ENCODE measurements at places on chromosomes 4 and X.

DNA sequence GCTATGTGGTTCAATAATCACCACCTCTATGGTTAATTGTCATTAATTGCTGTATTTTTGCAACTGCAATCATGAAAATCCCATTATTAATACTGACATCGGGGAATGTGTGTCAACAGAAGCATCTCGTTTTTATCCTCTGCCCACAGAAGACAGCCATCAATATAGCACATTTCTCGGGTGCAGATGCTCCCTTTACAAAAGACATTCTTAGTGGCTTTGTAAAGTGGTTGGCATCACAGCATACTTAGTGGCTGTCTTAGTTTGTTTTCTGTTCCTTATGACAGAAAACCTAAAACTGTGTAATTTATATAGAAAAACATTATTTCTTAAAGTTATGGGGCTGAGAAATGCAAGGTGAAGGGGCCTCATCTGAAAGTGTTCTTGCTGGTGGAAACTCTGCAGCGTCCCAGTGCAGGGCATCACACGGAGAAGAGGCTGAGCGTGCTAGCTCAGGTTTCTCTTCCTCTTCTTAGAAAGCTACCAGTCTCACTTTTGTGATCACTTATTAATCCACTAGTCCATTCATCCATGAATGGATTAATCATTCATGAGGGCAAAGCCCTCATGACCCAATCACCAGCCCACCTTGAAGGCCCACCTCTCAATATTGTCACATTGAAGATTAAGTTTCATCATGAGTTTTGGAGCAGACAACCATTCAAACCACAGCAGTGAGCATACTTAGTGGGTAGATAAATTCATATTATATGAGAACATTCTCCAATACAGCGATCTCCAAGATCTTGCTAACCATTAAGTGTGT lies 1067.7 kb upstream of the PABPC4L start:
- DNase-seq = no peak

DNA sequence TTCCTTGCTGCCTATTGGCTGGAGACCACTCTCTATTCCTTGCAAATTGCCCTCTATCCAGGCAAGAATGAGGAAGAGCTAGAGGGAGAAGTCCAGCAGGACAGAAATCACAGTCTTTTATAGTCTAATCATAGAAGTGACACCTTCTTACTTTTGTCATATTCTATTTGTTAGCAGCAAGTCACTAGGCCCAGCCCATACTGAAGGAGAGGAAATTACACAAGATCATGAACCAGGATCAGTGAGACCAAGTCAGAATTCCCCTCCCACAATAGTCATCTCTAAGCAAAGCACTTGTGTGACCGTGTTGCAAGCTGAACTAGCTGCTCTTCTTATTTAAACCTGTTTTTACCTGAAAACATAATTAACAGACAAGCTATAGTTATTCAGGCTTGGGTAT lies 317.7 kb downstream of the INPP4B start:
- no peak for DNase-seq

DNA sequence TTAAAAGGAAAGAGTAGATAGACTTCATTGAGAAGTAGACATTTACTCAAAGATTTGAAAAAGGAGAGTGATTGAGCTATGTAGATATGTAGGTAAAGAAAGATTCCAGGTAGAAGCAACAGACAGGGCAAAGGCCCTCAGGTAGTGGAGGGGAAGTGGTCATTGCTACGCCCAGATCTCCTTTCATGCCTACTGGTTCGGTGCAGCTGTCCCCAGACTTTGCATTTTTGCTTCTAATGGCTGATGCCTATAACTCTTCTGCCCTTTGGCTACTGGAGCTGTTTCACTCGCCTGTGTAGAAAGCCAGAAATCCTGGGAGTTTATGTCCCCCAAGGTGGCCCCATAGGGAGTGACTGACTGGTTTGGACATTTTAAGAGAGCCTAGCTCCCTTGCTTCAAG lies 16.9 kb upstream of the ARMCX2 start:
- DNase-seq = no peak

DNA sequence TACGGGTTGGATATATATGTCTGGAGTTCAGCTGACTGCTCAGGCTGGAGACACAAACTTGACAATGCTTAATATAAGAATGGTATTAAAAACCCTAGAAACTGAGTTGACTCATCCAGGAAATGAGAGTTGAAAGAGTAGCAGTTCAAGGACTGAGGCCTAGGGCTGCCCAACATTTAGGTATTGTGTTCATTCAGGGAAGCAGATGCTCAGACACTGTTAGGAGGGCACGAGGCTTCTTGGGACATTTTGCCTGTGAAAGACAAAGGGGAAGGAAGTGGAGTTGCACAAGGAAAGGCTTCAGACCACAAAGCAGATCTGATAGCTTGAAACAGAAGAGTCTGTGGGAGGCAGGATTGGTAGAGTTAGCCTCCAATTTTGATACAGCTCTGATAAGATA lies 52.0 kb upstream of the HS3ST1 start:
- DNase-seq = no peak

GRCh38 chr4:3861720-3862639 lies 95.8 kb downstream of the ADRA2C start:
- no peak for DNase-seq

- DNase-seq = no peak
Observed at GRCh38 chrX:13090027-13090338, 45.6 kb upstream of the FAM9C start.

GRCh38 chr4:80286451-80286850 lies 20.0 kb downstream of the FGF5 start:
- no peak for DNase-seq

DNA sequence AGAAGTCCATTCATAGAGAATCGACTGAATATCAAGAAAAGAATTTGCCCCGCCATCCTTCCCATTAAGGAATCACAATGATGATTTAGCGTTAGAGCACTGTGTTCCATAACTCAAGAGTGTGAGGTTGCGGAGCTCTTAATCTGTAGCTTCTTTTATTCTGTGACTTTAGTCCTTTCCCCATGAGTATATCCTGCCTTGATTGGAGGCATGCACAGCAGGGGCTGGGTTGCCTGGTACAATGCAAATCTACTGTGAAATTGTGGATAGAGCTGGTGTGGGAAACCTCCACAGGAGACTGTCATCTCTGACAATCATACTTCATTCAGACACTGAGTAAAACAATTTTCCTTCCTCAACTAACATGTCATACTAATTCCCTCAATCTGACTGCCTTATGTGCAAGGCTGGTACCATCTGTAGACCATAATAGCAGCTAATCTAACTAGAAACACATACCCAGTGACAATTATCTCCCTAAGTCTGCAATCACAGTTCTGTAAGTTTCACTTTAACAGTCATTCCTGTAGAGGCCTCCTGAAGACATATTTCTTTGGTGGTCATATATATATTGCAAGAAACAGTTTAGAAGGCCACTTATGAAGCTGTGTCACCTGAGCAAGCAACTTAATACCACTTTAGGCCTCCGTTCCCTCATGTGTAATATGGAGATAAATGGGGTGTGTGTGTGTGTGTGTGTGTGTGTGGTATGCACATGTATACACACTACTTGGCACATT lies 355.2 kb upstream of the FAM241A start:
- DNase-seq = no peak

DNA sequence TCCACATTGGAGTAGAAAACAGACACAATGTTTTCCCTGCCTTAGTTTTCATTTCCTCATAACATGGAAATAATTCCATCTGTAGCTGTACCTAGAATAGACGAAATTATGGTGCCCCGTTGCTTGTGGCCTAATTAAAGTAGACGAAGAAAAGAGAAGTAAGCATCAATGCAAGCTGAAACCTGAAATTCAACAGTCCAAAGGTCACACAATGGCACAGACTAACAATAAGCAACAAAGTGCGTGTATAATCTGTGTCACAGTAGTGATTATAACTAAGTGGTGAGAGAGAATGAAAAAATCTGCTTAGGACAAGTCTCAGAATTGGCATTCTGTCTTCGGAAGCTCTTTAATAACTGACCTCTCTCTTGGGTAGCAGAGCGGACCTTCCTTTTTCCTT lies 24.3 kb downstream of the MAGEB17 start:
- DNase-seq = no peak

DNA sequence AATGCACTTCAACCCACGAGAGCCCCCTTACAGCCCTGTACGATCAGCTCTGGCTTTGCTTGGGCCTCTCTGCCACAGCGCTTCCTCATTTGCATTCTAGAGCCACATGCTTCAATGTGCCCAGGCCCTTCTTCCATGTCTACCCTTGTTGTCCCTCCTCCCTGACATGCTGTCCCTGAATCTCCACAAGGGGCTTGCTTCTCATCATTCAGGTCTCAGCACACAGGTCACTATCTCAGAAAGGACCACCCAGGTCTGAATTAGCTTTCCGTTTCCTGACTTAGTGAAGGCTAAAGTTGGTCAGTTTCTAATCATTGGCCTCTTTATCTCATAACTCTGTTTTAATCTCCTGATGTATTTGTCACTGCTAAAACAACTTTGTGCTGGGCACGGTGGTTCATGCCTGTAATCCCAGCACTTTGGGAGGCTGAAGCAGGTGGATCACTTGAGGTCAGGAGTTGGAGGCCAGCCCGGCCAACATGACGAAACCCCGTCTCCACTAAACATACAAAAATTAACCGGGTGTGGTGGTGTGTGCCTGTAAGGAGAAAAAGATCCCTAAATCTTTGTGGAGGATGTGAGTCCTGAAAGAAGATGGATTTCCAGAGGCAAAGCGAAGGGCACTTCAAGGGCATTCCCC lies 17.9 kb upstream of the SLC34A2 start:
- DNase-seq = no peak

DNA sequence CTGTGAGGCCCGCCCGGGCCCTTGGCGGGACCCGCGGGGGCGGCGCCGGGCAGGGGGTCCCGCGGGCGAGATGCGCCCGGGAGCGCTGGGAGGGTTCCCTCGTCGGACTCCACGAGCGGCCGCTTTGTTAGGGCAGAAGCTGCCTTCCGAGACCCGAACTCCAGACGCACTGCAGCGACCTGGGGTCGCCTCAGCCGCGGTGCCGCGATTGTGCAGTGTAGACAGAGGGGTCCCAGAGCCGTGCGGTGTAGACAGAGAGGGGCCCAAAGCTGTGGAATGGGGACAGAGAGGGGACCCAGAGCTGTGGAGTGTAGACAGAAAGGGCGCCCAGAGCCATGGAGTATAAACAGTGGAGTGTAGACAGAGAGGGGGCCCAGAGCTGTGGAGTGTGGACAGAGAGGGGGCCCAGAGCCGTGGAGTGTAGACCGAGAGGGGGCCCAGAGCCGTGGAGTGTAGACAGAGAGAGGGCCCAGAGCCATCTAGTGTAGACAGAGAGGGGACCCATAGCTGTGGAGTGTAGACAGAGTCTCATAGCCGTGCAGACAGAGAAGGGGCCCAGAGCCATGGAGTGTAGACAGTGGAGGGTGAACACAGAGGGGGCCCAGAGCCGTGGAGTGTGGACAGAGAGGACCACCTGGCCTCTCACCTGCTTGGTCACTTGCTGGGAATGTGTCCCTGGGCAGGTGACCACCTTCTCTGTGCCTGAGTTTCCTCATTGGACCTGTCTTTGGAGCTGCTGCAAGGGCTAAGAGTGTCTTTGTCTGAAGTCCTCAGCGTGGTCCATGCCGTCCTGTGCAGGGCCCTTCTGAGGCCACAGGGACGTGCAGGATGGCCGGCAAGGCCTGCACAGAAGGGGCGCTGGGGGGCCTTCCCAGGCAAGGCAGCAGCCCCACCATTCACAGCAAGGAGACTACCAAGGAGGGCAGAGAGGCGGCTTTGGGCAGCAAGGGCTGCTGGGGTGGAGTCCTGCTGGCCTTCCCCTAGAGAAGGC lies 875 bp downstream of the RGS12 start:
- no peak for DNase-seq

GRCh38 chr4:89248879-89249281 lies 58.7 kb downstream of the GPRIN3 start:
- DNase-seq = no peak

DNA sequence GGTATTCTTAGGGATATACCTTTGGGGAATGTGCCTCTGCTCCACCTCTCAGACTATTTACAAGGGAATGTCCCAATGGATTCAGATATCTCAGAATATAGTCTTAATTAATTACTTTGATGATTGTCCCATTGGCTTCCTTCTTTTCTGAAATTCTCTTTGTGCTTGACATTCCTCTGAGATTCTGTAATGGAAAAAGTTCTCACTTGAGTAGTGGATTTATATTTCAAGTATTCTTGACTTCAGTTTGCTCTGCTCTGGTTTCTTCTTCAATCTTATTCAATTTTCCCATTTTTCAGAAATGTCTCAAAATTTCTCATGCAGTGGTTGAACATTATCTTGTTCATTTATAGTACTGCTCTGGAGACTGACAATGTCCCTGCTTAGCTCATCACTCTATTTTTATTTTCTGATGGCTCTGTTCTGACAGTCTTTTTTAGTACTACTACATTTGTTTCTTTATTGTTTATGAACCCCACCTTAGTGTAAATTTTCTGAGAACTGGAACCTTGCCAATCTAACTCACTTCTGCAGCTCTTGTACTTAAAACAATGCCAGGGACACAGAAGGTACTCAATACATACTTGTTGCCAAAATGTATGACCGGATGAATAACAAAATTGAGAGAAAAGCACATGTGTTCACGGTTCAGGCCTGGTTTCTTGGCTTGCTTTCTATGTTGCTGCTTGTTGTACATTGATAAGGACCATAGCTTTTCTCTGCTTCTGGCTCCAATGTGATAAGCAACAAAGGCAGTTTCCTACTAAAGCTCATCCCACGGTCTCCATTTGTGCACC lies 471.7 kb downstream of the GASK1B start:
- no peak for DNase-seq

GRCh38 chr4:128868758-128869157 lies 59.3 kb downstream of the JADE1 start:
- no peak for DNase-seq

- DNase-seq = no peak
Observed at GRCh38 chr4:83810428-83810827, 274.5 kb downstream of the GPAT3 start.

DNA sequence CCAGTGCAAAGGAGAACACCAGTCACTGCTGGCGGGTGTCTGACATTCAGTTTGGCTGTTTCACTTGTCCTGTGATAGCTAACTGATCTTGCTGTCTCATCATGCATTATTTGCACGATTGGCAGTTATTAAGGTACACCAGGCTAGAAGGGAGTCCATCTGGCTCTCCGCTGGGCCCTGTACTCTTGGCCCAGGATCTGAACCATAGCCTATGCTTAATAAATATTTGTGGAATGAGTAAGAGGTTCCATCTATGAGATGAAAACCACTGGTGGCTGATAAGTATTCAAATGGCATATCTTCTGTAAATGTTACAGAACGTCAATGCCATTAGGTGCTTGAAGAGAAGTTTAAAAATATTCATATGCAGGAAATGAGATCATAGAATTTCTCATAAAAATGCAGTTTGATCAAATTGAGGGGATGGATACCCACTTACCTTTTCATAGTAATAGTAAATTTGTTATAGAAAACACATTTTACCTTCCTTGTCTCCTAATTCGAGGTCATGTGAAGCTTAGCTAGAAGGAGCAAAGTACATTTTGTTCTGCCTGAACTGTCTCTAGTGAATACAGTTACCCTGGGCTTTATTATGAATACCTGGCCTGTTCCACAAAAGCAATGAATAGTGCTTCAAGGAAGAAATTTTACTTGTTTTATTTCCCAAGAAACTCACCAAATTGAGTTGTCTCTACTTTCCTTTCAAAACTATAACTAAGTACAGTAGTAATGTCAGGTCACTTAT lies 213.5 kb downstream of the CBR4 start:
- DNase-seq = no peak
